Activated CD4-positive, alpha-beta T cell treated with anti-CD3 and anti-CD28 coated beads, Interleukin-2, amount 10 ng/mL, durations not matched to agents 24 days and 14 days (primary cell): ENCODE measurements at places on chromosomes 1 and 21.
A peak's percentile ranks its signal among the peaks of the same experiment; 100 is the strongest.

GRCh38 chr1:5819391-5820025, 172.7 kb downstream of the NPHP4 start:
- no peak for DNase-seq

- DNase-seq: no peak
Measured at GRCh38 chr1:203733009-203733863, 31.7 kb upstream of the LAX1 start.

DNA sequence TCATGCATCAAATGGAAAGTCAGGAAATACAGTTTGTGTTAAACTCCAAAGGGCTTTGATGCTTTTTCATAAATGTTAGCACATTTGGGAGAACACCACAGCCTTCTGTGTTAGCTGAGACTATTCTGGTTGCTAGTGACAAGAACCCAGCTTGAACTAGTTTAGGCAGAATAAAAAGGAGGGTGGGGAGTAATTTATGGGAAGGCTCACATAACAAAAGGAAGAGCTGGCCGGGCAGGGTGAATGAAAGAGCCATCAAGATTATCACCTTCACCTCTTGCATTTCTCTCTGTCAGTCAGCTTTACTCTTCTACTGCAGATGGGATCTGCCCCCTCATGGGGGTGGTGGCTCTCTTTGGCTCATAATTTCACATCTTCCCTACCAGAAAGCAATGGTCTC, 75.4 kb upstream of the VTCN1 start:
- DNase-seq: no peak

- DNase-seq: peak; percentile 78
Measured at GRCh38 chr1:236281198-236281653, 532 bp downstream of the ERO1B start.

DNA sequence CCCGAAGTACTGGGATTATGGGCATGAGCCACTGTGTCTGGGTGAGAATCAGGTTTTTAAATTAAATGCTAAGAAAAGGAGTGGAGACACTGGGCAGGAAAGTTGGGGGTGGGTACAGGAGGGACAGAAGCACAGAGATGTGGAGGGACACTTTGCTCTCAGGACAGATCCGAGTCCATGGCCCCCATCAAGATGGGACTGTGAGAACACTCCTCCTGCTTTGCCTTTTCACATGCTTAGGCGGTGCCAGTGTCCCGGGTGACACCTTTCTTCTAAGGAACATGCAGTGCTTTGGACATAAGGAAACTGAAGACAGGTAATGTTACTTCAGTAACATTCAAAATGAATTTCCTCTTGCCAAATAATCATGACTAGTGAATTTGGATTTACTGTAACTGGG, 16.7 kb downstream of the SLC25A33 start:
- no peak for DNase-seq
